ENCODE measurements at places on chromosomes 6 and 20. TPM values are rescaled to one million over a fixed set of nuclear protein-coding genes. Genes with fewer than 3 reads are reported as not detected.

Gene BMP6
- 0.07 TPM for polyA plus RNA-seq

Gene OR2J1
- polyA plus RNA-seq: not detected

Gene HUS1B
- polyA plus RNA-seq: 1.1 TPM

Gene TP53TG5
- 0.14 TPM for polyA plus RNA-seq

Gene FILIP1
- polyA plus RNA-seq: 0.12 TPM

Gene CDH26
- polyA plus RNA-seq: 0.09 TPM

Gene BCL2L1
- 11.5 TPM for polyA plus RNA-seq

GRCh38 chr6:91961236-91961635 lies 1374.4 kb upstream of the MAP3K7 start:
- no peak overlapping the region for H3K4me3 ChIP-seq
- H3K27me3 ChIP-seq: no peaks in the 10 kb centered on the region
- H3K27ac ChIP-seq: no peak overlapping the region
- H3K36me3 ChIP-seq: no peaks in the 10 kb centered on the region

GRCh38 chr20:24473435-24474223 lies 4.2 kb downstream of the SYNDIG1 start:
- peaks cover 3% of the 10 kb centered on the region for H3K27me3 ChIP-seq
- H3K27ac ChIP-seq: no peak overlapping the region
- no peak overlapping the region for H3K4me3 ChIP-seq
- DNase-seq: no peak
- peaks cover 14% of the 10 kb centered on the region for H3K4me1 ChIP-seq
- no peaks in the 10 kb centered on the region for H3K36me3 ChIP-seq

GRCh38 chr20:58556961-58557360 lies 41.8 kb upstream of the APCDD1L start:
- no peaks in the 10 kb centered on the region for H3K27me3 ChIP-seq
- H3K36me3 ChIP-seq: no peaks in the 10 kb centered on the region
- H3K27ac ChIP-seq: no peak overlapping the region
- no peak for DNase-seq
- H3K4me3 ChIP-seq: no peak overlapping the region
- H3K4me1 ChIP-seq: no peaks in the 10 kb centered on the region

DNA sequence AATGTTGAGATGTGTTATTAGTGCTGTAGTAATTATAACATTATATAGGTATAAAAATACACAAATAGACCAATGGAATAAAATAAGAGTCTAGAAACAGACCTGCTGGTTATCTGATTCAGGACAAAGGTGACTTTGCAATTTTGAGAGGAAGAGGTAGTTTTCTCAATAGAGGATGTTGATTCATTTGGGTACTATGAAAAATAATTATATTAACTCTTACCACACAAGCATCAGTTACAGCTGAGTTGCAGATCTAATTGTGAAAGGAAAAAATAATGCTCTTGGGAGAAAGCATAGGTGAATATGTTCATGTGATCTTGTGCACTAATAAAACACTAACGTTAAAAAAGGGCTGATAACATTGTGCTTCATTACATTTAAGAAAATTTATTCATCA lies 103.0 kb downstream of the BCKDHB start:
- no peaks in the 10 kb centered on the region for H3K4me1 ChIP-seq

DNA sequence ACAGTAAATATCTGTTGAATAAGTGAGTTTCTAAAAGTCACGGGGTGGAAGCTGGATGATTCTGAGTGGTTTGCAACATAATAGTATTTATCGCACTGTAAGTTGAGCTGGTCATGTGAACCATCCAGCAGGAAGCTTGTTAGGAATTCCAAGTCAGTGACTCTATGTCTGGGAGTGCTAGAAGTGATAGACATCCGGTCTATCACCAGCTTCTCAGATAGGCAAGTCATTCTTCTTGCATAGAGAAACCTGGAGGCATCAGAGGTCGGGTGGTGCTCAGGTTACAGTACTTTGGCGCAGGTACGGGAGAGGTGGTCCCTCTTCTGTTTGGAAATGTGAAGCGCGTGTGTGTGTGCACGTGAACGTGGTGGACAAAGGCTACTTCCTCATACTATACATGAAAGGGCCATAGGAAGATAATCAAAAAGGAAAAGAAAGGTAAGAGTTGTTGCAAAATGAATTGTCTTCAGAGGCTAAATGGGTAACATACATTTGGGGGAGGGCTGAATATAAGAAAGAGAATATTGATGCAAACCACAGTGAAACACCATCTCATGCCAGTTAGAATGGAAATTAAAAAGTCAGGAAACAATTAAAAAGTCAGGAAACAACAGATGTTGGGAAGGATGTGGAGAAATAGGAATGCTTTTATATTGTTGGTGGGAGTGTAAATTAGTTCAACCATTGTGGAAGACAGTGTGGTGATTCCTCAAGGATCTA lies 299.3 kb upstream of the ZFP64 start:
- H3K27ac ChIP-seq: no peak overlapping the region
- DNase-seq: no peak
- no peaks in the 10 kb centered on the region for H3K27me3 ChIP-seq

DNA sequence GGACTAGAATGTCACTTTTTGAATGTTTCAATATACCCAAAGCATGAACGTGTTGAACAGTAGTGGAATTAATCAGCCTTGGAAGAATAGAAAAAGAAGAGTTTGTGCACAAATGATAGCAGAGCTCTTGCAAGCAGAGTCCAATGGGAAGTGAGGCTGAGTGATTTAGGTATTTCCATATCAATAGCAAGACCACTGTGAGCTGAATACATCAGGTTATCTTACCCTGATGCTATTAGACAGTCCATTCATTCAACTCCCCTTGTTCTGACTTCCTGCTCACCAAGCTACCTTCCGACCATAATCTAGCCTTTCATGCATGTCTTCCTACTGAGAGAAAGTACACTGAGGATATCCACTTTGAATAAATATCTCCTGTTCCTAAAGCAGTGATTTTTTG lies 349.2 kb upstream of the RNF217 start:
- DNase-seq: no peak
- H3K4me1 ChIP-seq: no peaks in the 10 kb centered on the region
- no peaks in the 10 kb centered on the region for H3K27me3 ChIP-seq
- no peak overlapping the region for H3K27ac ChIP-seq
- no peak overlapping the region for H3K4me3 ChIP-seq

GRCh38 chr6:116511424-116512110 lies at the start of gene CALHM5:
CALHM5 (plus strand) TSS chr6:116511639; CDS start chr6:116511697, 58 bp downstream.
- no peaks in the 10 kb centered on the region for H3K36me3 ChIP-seq
- H3K27me3 ChIP-seq: no peaks in the 10 kb centered on the region
- H3K4me3 ChIP-seq: no peak within 1 kb of the TSS
- H3K27ac ChIP-seq: no peak within 1 kb of the TSS

DNA sequence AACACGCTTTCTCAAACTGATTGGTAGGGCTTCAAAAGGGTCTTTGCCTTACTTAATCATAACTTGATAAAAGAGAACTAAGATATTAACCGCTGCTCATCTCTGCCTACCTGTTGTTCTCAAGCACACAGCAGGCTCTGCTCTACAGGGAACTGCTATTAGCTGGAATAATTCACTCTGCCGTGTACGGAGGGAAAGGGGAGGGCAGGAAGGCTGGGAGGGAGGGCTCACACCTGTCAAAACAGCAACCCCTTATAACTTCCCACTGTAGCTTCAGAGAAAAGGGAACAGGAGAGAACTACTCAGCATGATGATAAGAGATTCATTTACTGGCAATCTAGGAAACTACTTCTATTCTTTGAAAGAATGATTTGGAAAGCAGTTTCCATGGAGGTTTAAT lies 75.1 kb downstream of the ZMYND8 start:
- no peak for DNase-seq
- no peaks in the 10 kb centered on the region for H3K4me1 ChIP-seq
- H3K36me3 ChIP-seq: peaks cover 9% of the 10 kb centered on the region
- no peak overlapping the region for H3K4me3 ChIP-seq

- H3K36me3 ChIP-seq: no peaks in the 10 kb centered on the region
- H3K4me1 ChIP-seq: no peaks in the 10 kb centered on the region
- H3K4me3 ChIP-seq: no peak overlapping the region
- no peak for DNase-seq
- H3K27me3 ChIP-seq: no peaks in the 10 kb centered on the region
Observed at GRCh38 chr20:45164906-45165305, 9.8 kb upstream of the PI3 start.

DNA sequence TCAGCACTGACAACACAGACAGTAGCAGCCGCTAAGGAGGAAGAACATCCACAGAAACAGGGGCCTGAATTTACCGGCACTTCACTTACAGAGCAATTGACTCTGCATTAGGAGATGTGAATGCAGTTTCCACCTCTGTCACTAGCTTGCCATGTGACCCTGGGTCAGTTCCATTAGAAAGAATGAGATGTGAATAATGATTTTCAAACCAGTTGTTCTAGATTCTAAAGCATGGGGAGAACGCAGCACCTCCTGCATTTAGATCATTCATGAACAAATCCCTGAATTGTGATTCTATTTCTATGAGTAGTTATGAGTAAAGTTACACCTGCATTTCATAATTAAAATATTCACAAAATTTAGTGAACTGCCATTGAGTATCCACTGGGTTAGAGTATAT lies 197.3 kb upstream of the EXOC2 start:
- H3K27me3 ChIP-seq: no peaks in the 10 kb centered on the region
- no peaks in the 10 kb centered on the region for H3K4me1 ChIP-seq
- no peak overlapping the region for H3K27ac ChIP-seq
- no peak for DNase-seq
- H3K36me3 ChIP-seq: no peaks in the 10 kb centered on the region
- H3K4me3 ChIP-seq: no peak overlapping the region

GRCh38 chr6:34736823-34737222 lies 20.5 kb upstream of the SNRPC start:
- no peaks in the 10 kb centered on the region for H3K27me3 ChIP-seq
- no peaks in the 10 kb centered on the region for H3K4me1 ChIP-seq

- no peak overlapping the region for H3K4me3 ChIP-seq
- H3K27ac ChIP-seq: no peak overlapping the region
- H3K27me3 ChIP-seq: no peaks in the 10 kb centered on the region
- H3K4me1 ChIP-seq: no peaks in the 10 kb centered on the region
Observed at GRCh38 chr6:163538331-163538730, 123.8 kb downstream of the QKI start.

DNA sequence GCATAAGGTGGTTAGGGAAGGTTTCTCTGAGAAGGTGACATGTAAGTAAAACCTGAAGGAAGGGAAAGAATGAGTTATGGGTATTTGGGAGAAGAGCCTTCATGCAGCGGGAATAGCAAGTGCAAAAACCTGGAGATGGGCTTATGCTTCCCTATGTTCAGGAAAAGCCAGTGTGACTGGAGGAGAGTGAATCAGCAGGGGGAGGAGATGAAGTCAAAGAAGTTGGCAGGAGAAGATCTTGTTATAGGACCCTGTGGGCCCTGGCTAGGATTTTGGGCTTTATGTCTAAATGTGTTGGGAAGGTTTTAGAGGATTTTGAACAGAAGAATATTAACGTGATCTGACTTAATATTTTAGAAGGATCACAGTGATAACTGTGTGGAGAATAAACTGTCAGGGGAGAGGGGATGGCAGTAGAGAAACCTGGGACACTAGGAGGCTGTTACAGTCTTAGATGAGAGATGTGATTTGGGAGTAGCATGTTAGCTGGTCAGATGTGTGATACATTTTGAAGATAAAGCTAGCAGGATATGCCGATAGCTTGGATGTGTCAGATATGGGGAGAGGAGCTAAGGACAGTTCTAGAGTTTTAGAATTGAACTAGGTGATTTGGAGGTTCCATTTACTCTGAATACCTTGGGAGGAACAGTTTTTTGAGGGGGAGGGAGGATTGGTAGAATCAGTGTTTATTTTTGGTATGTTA lies 41.0 kb downstream of the PHF3 start:
- H3K27me3 ChIP-seq: no peaks in the 10 kb centered on the region
- no peaks in the 10 kb centered on the region for H3K36me3 ChIP-seq
- H3K27ac ChIP-seq: no peak overlapping the region
- peaks cover 5% of the 10 kb centered on the region for H3K4me1 ChIP-seq
- no peak for DNase-seq

GRCh38 chr20:25859649-25860530 lies 163.2 kb upstream of the ZNF337 start:
- H3K4me3 ChIP-seq: no peak overlapping the region
- H3K27me3 ChIP-seq: peaks cover 15% of the 10 kb centered on the region
- peaks cover 11% of the 10 kb centered on the region for H3K4me1 ChIP-seq
- H3K36me3 ChIP-seq: no peaks in the 10 kb centered on the region

DNA sequence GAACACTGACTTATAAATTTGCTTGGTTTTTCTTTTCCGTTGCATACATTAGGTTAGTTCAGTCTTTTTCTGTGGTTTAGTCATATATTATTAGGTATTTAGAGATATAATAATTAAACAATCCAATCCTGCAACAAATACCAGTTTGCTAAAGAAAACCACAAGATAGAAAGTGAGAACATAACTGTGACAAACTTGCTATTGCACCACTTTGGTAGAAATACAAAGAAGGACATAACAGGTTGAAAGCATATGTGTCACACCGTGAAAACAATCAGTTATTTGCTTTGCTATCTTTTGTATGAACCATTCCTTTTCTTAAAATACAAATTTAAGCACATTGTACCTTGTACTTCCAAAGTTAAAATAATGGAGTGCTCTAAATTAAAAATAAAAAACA lies 42.0 kb upstream of the KCNQ5 start:
- H3K27ac ChIP-seq: no peak overlapping the region
- DNase-seq: no peak
- no peaks in the 10 kb centered on the region for H3K36me3 ChIP-seq
- no peaks in the 10 kb centered on the region for H3K27me3 ChIP-seq
- H3K4me3 ChIP-seq: no peak overlapping the region

DNA sequence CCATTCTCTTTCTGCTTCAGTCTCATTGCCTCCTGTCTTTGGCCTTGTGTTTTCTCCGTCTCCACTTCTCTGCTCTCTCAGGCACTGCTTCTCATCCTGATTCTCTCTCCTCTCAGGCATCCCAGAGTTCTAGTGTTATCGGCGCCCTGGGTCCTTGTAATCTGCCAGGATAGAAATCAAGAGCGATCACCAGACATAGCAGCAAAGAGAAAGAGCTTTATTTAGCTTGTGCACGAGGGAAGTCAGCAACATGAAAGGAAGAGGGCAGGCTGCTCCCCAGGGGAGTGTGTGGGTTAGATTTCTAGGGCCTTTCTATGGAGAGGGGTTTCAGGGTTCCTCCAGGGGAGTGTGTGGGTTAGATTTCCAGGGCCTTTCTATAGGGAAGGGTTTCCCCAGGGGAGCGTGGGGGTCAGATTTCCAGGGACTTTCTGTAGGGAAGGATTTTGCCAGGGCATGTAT lies 32.5 kb downstream of the SUN5 start:
- DNase-seq: peak; percentile 63
- peak overlapping the region; percentile 85 for H3K27ac ChIP-seq

- H3K27ac ChIP-seq: no peak overlapping the region
- no peaks in the 10 kb centered on the region for H3K36me3 ChIP-seq
- DNase-seq: no peak
- no peaks in the 10 kb centered on the region for H3K4me1 ChIP-seq
- no peak overlapping the region for H3K4me3 ChIP-seq
- H3K27me3 ChIP-seq: no peaks in the 10 kb centered on the region
Observed at GRCh38 chr6:110103260-110103659, 76.2 kb downstream of the WASF1 start.

DNA sequence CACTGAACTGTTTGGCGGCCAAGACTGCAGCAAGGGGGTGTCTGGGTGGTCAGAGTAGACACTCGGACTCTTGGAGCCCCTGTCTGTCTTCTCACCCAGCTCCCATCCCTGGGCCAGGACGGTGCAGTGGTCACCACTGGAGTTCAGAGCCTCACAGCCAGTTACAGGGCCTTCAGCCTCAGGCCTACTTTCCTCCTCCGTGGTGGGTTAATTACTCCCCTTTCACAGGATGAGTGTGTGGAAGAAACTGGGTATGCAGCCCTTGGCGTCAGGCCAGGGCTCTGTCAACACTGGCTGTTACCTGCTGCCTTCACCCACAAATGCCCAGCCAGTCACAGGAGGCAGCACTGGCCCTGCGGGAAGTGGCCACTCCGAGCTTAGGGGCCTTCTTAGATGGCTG lies 1.8 kb upstream of the YTHDF1 start:
- DNase-seq: no peak
- H3K27me3 ChIP-seq: no peaks in the 10 kb centered on the region
- peaks cover 10% of the 10 kb centered on the region for H3K4me1 ChIP-seq
- H3K27ac ChIP-seq: no peak overlapping the region
- no peak overlapping the region for H3K4me3 ChIP-seq
